ENCODE measurements at places on chromosomes 13 and 19.
A peak's percentile ranks its signal among the peaks of the same experiment; 100 is the strongest.

DNA sequence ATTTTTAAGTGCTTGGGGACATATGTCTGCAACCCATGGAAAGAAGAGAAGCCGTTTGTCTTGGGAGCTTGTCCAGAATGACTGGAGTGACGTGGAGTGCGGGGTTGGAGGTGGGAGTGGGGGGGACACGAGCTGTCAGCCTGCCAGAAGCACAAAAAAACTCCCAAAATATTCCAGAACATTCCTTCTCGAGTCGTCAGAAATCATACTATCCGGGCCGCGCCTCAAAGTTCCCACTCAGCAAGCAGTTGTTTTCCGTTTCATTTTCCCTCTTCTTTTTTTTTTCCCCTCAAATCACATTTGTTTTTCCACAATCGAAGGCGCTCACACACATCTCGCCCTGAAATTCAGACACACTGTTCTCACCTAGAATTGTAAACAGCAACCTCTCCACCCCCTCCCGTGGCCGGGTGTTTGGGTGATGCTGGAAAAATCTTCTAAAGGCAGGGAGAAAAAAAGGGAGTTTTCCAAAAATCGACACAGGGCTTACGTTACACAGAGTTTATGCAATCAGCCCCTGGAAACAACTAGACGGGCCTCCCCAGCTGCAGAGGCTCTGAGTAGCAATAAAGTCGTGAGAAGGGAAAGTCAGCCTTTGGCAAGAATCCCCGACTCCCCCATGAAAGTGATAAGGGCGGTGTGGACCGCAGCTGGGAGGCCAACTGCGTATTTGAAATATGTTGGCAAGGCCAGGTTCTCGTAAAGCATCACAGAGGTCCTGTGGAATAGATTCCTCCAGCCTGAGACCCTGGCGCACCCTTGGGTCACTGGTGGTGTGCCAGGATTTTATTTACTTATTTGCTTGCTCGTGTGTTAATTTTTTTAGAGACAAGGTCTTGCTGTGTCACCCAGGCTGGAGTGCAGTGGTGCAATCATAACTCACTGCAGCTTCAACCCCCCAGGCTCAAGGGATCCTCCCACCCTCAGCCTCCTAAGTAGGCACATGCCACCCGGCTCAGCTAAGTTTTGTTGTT is 31.2 kb upstream of the KLF2 start:
- peak; percentile 39 for DNase-seq

DNA sequence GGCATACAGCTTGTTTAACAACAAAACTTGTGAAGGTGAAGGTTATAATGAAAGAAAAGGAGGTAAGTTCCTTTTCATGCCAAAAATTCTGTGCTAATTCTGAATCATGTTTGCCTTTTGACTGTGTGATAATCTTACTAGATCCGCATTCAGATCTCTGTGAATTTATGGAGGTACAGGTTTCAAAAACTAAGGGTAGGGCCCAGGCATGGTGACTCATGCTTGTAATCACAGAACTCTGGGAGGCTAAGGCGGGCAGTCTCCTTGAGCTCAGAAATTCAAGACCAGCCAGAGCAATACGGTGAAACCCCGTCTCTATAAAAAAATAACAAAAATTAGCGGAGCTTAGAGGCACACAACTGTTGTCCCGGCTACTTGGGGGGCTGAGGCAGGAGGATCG is 45.9 kb downstream of the PCDH9 start:
- no peak for DNase-seq

- DNase-seq = no peak
Measured at GRCh38 chr19:44648631-44649251, 5.0 kb downstream of the PVR start.

- DNase-seq = peak; percentile 88
Measured at GRCh38 chr19:35879770-35880317, 11.5 kb downstream of the APLP1 start.

GRCh38 chr19:35797663-35798062 is 15.0 kb downstream of the PRODH2 start:
- no peak for DNase-seq
